ENCODE measurements at places on chromosomes 16 and 17.

GRCh38 chr17:46972346-46972745 is 6.7 kb downstream of the RPRML start:
- no peak for DNase-seq

GRCh38 chr17:75288359-75288758 is 874 bp downstream of the SLC25A19 start:
- no peak for DNase-seq

GRCh38 chr17:9424071-9424640 is 151.5 kb downstream of the STX8 start:
- DNase-seq, result no peak

DNA sequence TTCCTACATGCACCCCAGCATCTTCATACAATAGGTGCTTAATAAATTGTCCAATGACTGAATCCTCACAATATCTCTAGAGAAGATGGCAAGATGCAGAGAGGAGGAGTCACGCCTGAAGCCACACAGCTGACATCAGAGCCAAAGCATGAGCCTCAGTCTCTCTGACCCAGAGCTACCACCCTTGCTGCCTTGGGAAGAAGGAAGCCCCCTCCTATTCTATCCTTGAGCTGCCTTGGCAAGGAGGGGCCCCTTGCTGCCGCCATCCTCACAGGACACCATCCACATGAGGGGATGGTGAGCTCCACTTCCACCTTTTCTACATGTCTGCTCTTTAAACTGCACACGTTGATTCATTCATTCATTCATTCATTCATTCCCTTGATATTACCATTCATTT is 37.0 kb upstream of the C16orf78 start:
- DNase-seq, result no peak

- DNase-seq, result no peak
Measured at GRCh38 chr17:38653230-38653629, 21.5 kb downstream of the EPOP start.

GRCh38 chr16:55475919-55476318 is 3.1 kb upstream of the MMP2 start:
- no peak for DNase-seq

DNA sequence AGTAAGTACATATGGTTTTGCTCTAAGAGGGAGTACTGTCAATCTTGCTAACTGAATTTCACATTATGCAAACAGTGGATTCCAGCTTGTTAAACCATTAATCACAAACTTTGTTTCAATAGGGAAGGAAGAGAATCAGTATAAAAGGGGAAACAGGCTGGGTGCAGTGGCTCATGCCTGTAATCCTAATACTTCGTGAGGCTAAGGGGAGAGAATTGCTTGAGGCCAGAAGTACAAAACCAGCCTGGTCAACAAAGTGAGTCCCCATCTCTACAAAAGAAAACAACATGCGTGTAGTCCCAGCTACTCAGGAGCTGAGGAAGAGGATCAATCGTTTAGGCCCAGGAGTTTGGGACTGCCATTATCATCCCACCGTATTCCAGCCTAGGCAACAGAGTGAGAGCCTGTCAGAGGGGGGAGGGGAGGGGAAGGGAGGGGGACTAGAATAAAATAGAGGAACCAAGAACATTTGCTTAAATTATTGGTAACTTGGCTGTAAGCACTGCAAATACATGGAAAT is 65.7 kb downstream of the FBXL20 start:
- no peak for DNase-seq

- DNase-seq, result no peak
Measured at GRCh38 chr17:65418622-65419021, 142.8 kb downstream of the AXIN2 start.

- no peak for DNase-seq
Measured at GRCh38 chr17:12024327-12024726, 3.6 kb downstream of the MAP2K4 start.

DNA sequence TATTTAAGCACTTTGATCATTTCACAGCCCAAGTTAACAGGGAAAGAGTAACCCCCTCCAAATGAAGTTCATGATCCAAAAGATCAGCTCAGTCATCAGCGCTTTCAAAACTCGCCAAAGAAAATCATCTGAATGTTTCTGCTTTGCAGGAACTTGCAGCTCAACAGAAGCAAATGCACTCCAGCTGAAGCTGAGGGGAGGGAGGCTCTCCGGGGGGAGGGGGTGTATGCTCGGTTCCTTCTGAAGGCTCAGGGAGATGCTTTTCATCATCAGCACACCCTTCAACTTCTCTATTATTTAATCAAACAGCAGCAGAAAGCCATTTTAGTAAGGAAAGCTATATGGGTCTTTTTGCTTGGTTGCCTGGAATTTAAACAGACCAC is 24.4 kb upstream of the ERN1 start:
- DNase-seq, result no peak

DNA sequence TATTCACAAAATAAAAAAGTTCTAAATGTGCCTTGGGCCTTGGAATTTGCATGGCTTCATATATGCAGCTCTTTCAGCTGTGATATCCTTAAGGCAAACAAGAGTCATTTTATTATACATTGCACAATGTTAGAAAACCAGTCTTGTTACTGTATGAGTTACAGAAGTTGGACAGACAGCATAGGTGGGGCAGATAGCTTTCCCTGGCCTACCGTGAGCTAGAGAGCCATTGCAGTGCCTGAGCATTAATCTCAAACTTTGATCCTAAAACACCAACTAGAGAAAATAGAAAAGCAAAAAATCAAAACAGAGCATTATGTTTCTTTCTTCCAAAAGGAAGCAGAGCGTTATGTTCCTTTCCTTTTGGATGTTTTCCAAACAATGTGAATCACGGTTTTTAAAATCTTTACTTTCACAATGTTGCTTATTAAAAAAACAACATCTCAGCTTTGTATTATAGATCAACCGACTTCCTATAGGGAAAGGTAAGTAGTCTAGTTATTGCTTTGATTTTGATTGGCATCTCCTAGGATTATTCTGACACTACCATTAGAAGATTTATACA is 32.2 kb downstream of the ARHGAP44 start:
- no peak for DNase-seq

DNA sequence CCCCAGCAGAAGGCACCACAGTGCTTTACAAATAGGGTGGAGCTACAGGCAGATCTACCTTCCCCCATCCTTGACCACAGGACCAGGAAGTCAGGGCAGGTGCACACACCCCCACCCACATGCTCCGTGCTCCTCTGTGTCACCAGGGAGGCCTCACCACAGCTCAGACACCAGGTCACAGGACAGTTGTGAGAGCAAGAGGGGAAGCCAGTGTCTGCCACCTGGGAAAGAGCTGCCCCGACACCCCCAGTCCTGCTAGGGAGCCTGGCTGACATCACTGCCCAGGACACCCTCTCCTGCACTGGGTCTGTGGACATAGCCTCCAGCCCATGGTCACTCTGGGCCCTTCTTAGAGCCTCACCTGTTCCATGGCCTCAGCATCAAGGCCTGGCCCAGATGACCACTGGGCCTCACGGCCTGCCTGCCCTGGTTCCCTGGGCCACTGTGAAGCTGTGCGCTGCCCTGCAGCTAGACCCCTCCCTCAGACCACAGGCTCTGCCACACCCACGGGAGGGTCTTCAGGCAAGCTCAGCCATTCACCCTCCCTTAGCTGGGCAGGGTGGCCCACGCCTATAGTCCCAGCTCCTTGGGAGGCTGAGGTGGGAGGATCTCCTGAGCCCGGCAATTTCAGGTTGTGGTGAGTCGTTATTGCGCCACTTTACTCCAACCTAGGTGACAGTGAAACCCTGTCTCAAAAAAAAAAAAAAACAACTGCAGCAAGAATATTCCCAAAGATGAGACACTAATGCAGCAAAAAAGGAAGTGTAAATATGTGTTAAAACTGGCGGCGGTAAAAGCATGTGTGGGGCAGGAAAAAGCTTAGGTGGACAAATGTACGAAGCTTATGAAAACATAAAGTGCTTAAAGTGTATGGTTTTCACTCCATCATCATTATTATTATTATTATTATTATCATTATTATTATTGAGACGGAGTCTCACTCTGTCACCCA is 14.2 kb downstream of the POLR3K start:
- DNase-seq, result no peak

DNA sequence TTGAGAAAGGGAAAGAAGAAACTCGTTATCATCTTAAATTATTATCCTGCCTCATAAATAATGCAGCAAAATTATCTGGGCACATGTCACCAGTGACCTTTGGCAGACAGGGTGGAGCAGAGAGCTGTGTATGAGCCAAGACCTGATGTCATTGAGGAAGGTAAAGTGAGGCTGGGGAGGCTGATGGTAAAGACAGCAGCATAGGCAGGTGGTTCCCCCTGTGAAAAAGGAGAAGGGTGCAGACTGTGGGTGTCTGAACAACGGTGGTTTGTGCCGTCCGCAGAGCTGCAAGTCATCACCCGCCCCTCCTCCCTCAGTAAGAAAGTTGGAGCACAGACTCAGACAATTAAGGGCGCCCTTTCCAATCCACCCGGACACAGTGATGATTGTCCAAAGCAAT is 30.8 kb upstream of the METTL16 start:
- no peak for DNase-seq

Data from cortex of kidney (tissue), 1 donor.